ENCODE measurements at places on chromosomes 7 and 10. TPM values are rescaled to one million over a fixed set of nuclear protein-coding genes. Genes with fewer than 3 reads are reported as not detected.

FAM25A gene
- not detected for total RNA-seq

TMEM184A gene
- not detected for total RNA-seq

ELAPOR2 gene
- total RNA-seq = 2.9 TPM

TACC2 gene
- total RNA-seq = not detected

CARD11 gene
- total RNA-seq = 140 TPM

GNGT1 gene
- total RNA-seq = not detected

LDB3 gene
- total RNA-seq = not detected

FKBP6 gene
- not detected for total RNA-seq

CTTNBP2 gene
- total RNA-seq = not detected

ZNF273 gene
- 10.9 TPM for total RNA-seq

VWDE gene
- total RNA-seq = 4.8 TPM

EIF5AL1 gene
- total RNA-seq = 0.94 TPM

CNTNAP2 gene
- not detected for total RNA-seq

TRPV6 gene
- total RNA-seq = not detected

LIPM gene
- total RNA-seq = not detected

Measured in activated naive CD8-positive, alpha-beta T cell treated with anti-CD3 and anti-CD28 coated beads, Interleukin-2, amount 10 ng/mL, durations not matched to agents 7 days and 5 days (primary cell).